Motor neuron (in vitro differentiated cells): ENCODE measurements at places on chromosomes 1 and 21.

DNA sequence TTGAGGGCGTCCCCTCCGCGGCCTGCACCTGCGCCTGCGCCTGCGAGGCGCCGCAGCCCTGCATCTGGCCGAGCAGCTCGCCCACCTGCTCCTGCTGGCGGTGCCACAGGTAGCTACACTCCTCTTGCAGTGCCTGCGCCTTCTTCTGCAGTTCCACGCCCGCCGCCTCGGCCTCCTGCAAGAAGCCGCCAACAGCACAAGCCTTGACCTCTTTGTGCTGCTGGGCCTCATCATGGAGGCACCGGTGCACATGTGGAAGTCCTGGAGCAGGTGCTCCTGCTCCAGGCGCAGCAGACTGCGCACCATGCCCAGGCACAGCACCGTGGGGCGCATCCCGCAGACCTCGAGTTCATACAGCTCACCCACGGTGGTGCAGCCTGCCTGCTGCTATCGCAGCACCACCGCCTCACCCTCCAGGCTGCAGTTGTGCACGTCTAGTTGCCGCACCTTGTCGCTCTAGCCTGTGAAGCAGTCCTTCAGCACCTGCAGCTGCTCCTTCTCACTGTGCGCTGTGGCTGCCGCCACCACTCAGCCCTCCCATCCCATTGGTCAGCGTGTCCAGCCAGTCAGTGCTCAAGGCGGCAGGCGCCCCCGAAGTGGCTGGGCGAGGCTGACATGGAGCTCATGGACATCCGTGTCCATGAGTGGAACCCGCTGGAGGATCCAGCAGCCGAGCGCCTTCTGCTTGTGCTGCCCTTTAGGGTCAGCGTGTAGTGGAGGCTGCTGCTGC, 12.2 kb upstream of the CD2 start:
- ATAC-seq, result no peak

GRCh38 chr1:172254521-172255222, 165.8 kb upstream of the C1orf105 start:
- ATAC-seq, result no peak

- ATAC-seq, result no peak
Measured at GRCh38 chr1:60747353-60747752, 335.0 kb upstream of the NFIA start.

GRCh38 chr1:70429219-70429618, 18.2 kb downstream of the CTH start:
- no peak for ATAC-seq

- no peak for ATAC-seq
Measured at GRCh38 chr1:110542725-110543124, 23.8 kb upstream of the KCNA10 start.

GRCh38 chr1:19734472-19734999, 65.2 kb downstream of the TMCO4 start:
- ATAC-seq, result peak; percentile 50

GRCh38 chr21:41024746-41025254, 143.2 kb upstream of the BACE2 start:
- ATAC-seq, result no peak

- peak; percentile 94 for ATAC-seq
Measured at GRCh38 chr21:45011911-45012661, 62.3 kb upstream of the ADARB1 start.

GRCh38 chr1:154265586-154265985, 6.8 kb upstream of the HAX1 start:
- ATAC-seq, result no peak

DNA sequence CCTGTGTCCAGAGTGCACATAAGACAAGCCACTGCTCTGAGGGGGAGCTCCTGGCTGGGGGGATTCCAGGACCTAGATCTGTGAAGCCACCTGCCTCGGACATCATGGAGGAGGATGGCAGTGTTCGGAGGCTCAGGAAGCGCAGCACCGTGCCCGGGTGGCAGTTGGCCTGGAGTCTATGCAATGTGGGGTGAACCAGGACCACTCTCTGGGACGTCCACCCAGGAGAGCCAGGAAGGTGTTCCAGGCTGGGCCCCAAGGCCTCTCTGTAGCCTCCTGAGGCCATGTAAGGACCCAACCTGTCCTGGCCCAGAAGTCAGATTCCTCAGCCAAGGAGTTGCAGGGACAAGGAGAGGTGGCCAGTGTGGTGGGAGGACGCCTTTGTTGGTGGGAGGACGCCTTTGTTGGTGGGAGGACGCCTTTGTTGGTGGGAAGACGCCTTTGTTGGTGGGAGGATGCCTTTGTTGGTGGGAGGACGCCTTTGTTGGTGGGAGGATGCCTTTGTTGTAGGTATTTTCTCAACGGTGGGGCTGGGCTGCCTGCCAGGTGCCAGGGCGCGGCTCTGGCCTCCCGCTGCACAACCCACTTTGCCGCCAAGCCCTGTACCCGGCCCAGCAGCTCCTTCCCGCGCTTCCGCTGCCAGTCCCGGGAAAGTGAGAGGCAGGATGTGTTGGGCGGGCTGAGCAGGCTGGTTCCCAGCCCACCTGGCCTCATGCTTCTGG, 30.6 kb upstream of the BMP8B start:
- ATAC-seq, result no peak
